NCI-H2171 treated with DMSO at 0.1 percent for 48 hours (cell line): ENCODE measurements at places on chromosomes 2 and 18.
A peak's percentile ranks its signal among the peaks of the same experiment; 100 is the strongest.

GRCh38 chr2:142981756-142982155, 104.3 kb downstream of the KYNU start:
- DNase-seq = no peak

GRCh38 chr2:131039101-131039440, 54.2 kb downstream of the FAM168B start:
- no peak for DNase-seq

DNA sequence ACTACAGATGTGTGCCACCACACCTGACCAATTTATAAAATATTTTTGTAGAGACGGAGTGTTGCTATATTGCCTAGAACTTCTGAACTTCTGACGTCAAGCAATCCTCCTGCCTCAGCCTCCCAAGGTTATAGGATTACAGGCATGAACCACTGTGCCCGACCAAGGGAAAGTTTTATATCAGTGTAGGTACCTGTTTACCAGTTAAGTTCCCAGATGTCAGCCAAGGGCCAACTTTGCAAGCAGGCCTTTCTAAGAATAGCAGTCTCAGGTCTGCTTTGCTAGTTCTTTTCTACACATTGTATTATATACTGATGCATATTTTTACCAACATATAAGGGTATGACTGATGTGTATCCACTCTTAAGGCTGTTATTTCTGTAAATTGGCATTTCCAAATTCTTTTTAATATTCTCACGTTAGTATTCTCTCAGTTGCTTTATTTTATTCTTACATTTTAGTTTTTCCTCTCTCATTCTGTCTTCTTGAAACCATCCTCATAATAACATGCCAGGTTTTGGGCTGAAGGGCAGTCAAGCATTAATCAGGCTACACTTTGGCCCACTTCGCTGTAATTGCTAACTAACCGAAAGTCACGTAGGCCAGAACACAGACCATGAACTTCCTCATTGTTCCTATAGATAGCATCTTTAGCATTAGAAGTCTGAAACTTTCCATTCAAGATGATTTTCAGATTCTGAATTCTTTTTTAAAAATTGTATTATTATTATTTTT, 25.0 kb upstream of the CXXC1 start:
- DNase-seq = no peak

GRCh38 chr18:76621226-76621625, 126.2 kb upstream of the ZNF516 start:
- DNase-seq = no peak

- no peak for DNase-seq
Observed at GRCh38 chr2:234694244-234695013, 197.5 kb upstream of the ARL4C start.

GRCh38 chr2:48993576-48993975, 160.7 kb downstream of the FSHR start:
- DNase-seq = no peak

DNA sequence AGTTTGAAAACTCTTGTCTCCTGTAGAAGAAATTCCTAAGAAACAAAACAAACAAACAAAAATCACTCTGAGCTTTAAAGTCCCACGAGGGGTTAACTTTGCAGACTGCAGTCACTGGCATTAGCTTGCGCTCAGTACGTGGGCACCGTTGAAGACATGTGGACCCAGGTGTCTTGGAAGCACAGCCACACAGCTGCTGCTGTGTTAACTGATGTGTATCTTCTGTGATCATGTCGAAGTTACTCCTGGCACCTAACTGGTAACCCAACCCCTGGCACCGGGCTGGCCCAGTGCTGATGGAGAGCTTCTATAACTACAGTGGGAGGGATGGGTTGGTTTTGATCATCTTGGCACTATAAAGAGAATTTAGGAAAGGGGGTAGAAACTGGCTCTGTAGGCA, 51.6 kb upstream of the FHL2 start:
- peak; percentile 41 for DNase-seq

- no peak for DNase-seq
Observed at GRCh38 chr2:215668378-215668775, 232.5 kb upstream of the FN1 start.

GRCh38 chr2:187749804-187750431, 195.7 kb upstream of the TFPI start:
- DNase-seq = no peak

DNA sequence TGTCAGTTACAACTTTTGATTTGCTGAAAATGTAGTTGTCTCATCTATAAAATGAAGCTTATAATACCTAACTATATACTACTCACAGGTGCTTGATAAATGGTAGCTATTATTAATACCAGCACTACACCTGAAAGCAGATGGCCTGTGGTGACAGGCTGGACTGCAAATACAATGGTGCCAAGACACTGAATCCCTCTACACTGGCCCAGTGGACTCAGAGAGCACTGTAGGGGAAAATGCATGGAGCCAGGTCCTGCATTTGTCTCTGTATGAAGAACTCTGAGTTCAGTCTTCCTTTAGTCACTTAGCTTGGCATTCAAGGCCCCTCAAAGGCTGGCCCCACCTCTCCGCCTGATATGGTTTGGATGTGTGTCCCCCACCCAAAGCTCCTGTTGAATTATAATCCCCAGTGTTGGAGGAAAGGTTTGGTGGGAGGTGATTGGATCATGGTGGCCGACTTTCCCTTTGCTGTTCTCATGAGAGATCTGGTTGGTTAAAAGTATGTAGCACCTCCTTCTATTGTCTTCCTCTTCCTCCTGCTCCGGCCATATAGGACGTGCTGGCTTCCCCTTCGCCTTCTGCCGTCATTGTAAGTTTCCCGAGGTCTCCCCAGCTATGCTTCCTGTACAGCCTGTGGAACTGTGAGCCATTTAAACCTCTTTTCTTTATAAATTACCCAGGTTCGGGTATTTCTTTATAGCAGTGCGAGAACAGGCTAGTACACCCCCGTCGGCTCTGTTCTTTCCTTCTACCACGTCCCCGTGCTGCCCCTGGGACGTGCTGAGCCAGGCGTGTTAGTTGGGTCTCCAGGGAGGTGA, 11.1 kb upstream of the NTSR2 start:
- DNase-seq = no peak

DNA sequence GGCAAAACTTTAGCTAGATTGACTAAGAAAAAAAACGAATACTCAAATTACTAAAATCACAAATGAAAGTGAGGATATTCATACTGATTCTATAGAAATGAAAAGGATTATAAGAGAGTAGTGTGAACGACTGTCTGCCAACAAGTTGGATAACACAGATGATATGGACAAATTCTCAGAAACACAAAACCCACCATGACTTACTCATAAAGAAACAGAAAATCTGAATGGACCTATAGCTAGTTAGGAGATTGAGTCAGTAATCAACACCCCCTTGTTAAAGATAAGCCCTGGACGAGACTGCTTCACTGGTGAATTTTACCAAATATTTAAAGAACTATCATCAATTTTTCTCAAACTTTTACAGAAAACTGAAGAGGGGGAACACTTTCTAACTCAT, 108.8 kb upstream of the TMEM200C start:
- DNase-seq = no peak

- DNase-seq = no peak
Observed at GRCh38 chr2:36672199-36672598, 24.3 kb upstream of the VIT start.

DNA sequence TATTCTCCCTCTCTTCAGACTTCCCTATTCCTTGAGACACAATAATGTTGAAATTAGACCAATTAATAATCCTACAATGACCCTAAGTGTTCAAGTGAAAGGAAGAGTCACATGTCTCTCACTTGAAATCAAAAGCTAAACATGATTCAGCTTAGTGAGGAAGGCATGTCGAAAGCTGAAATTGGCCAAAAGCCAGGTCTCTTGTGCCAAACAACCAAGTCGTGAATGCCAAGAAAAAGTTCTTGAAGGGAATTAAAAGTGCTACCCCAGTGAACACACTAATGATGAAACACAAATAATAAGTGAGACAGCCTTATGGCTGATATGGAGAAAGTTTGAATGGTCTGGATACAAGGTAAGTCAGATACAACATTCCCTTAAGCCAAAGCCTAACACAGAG, 115.4 kb downstream of the PXDN start:
- no peak for DNase-seq

GRCh38 chr2:227677928-227678327, 11.3 kb downstream of the SCYGR5 start:
- DNase-seq = no peak
